Neuronal stem cell (in vitro differentiated cells): ENCODE measurements at places on chromosomes 2 and 18.

DNA sequence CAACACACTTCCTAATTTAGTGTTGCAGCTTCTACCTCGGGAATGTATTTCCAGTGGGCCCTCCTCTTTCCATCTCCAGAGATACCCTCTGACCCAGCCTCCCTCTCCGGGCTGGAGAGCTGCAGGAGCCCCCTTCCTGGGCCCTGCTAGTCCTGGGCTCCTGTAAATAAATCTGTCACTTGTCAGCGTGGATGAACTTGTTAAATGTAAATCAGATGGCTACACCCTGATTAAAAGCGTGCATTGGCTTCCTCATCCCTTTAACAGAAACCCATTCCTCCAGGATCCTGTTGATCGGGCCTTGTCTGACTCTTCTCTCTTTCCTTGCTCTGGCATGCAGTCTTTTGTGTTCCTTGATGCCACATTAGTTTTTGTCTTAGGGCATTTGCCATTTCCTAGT lies 2.4 kb downstream of the ZNF236 start:
- H3K4me1 ChIP-seq, result peaks cover 4% of the 10 kb centered on the region
- DNase-seq, result no peak
- no peak overlapping the region for H3K4me3 ChIP-seq
- no peaks in the 10 kb centered on the region for H3K36me3 ChIP-seq

GRCh38 chr2:204842661-204843485 lies 297.6 kb downstream of the PARD3B start:
- no peak overlapping the region for H3K4me3 ChIP-seq
- no peak for DNase-seq
- no peaks in the 10 kb centered on the region for H3K36me3 ChIP-seq
- no peaks in the 10 kb centered on the region for H3K27me3 ChIP-seq
- H3K4me1 ChIP-seq, result no peaks in the 10 kb centered on the region

- H3K36me3 ChIP-seq, result no peaks in the 10 kb centered on the region
- H3K27ac ChIP-seq, result no peak overlapping the region
- no peaks in the 10 kb centered on the region for H3K27me3 ChIP-seq
- H3K4me3 ChIP-seq, result no peak overlapping the region
These were observed 229.7 kb downstream of the ANKRD36B start for GRCh38 chr2:97359861-97360584.

DNA sequence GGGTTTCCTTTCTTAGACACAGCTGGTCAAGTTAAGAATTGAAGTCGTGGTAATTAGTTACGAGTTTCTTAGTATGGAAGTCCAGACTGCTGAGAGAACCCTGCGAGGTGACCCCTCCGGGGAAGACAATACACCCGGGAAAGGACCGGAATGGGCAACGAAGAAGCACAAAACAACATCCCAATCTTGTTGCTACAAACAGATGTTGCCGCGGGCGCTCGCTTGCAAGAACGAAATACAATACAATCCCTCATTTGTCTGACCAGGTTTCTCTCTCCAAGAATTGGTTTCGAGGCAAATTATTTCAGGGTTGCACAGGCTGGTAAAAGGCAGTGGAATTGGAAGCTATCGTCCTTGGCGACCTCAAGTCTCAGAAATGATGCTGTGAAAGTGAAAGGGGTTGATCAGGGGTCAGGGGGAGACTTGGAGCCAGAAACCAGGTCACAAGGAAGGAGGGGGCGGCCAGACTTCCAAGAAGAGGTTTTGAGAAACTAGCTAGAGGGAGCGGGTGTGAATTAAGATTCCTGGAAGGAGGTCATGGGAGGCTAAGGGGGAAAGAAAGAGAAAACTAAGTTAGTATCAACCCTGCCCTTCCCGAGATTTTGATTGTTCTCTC lies 401.9 kb downstream of the HRH4 start:
- peak overlapping the region; percentile 31 for H3K4me3 ChIP-seq
- peaks cover 29% of the 10 kb centered on the region for H3K4me1 ChIP-seq
- H3K27ac ChIP-seq, result peak overlapping the region; percentile 37

DNA sequence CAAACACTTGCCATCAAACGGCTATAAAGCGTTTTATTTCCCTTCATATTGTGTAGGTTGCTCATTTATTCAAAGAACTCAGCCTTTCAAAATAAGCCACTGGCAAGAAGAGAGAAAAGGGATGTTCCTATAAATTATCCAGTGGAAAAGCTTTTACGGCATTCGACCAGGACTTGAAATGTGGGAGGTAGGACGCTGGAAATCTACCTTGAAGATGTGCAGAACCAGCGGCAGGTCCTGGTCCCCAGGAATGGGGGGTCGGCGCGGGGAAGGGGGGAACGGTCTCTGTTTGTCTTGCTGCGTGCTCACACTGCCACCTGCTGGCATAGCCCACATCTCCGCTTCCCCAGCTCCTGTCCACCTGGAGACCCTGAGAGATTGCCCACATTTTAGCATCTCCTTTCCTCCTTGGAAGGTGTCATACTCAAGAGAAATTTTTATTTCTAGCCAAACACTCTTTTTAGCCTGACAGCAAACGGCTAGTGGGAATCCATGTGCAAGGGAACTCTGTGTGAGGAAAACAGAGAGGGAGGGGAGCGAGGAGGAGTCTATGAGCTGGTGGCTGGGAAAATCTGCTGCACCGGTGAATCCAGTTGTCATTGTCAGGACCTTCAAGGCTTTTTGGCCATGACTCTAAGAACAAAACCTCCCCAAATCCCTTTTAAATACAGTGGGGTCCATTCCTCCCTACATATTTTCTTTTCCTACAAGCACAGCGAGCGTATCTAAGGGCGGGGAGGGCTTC lies 349.0 kb upstream of the PKDCC start:
- DNase-seq, result peak; percentile 45
- H3K36me3 ChIP-seq, result no peaks in the 10 kb centered on the region
- no peaks in the 10 kb centered on the region for H3K27me3 ChIP-seq
- H3K27ac ChIP-seq, result no peak overlapping the region
- H3K4me3 ChIP-seq, result no peak overlapping the region
- no peaks in the 10 kb centered on the region for H3K4me1 ChIP-seq

DNA sequence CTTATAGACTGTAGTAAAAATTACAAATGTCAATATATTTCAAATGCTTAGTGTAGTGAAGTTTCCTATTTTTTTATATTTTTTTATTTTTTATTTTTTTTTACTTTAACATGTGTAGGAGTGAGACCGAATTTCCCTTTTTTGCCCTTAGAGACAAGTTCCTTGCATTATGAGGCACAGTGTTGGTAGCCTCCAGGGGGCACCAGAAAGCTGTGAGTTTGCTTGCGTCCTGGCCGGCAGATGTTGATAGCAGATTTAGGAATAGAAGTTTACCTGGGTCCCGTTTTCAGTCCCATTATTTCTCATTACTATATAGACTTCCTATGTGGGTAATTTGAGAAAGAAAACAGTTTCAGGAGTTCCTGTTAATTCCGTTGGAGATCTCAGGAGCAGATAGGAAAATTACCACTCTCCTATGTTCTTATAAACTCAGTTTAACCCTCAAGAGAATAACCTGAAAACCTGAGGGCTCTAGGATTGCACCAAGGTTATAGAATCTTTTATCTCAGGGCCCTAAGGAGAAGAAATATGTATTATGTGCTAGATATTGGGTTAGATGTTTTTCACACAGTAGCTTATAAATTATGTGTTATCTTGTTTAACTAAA lies 157.5 kb upstream of the SESTD1 start:
- H3K4me1 ChIP-seq, result no peaks in the 10 kb centered on the region
- no peak overlapping the region for H3K4me3 ChIP-seq
- H3K27me3 ChIP-seq, result no peaks in the 10 kb centered on the region
- no peak overlapping the region for H3K27ac ChIP-seq
- no peaks in the 10 kb centered on the region for H3K36me3 ChIP-seq

- no peak for DNase-seq
- H3K27me3 ChIP-seq, result no peaks in the 10 kb centered on the region
- no peak overlapping the region for H3K4me3 ChIP-seq
- H3K4me1 ChIP-seq, result no peaks in the 10 kb centered on the region
These were observed 17.2 kb upstream of the NMI start for GRCh38 chr2:151306621-151307020.
